Forelimb muscle (tissue), 1 donor: ENCODE measurements at places on chromosomes 11 and 22. TPM values are rescaled to one million over a fixed set of nuclear protein-coding genes. Genes with fewer than 3 reads are reported as not detected.

MOB2 gene
- polyA plus RNA-seq: 22.7 TPM

APOBEC3B gene
- polyA plus RNA-seq: 1.4 TPM

NPTXR gene
- polyA plus RNA-seq: 4.9 TPM

ATXN10 gene
- 170 TPM for polyA plus RNA-seq

OLFML1 gene
- polyA plus RNA-seq: 35.0 TPM

RBFOX2 gene
- 191 TPM for polyA plus RNA-seq

P2RY6 gene
- 1.7 TPM for polyA plus RNA-seq

TMEM25 gene
- 18.4 TPM for polyA plus RNA-seq

MMP10 gene
- polyA plus RNA-seq: not detected

TMPRSS5 gene
- polyA plus RNA-seq: 0.99 TPM

HPS5 gene
- 11.1 TPM for polyA plus RNA-seq

C22orf31 gene
- 1.8 TPM for polyA plus RNA-seq

LRRC75B gene
- 6.2 TPM for polyA plus RNA-seq

HNRNPUL2 gene
- polyA plus RNA-seq: 41.3 TPM

MRGPRF gene
- polyA plus RNA-seq: 18.3 TPM

ANO1 gene
- polyA plus RNA-seq: 6.3 TPM

PKNOX2 gene
- polyA plus RNA-seq: 27.6 TPM

OR8K3 gene
- polyA plus RNA-seq: not detected

SPON1 gene
- polyA plus RNA-seq: 18.9 TPM

IFITM5 gene
- polyA plus RNA-seq: not detected

OTOG gene
- polyA plus RNA-seq: 0.04 TPM

OR2D2 gene
- polyA plus RNA-seq: not detected

ANKK1 gene
- 0.16 TPM for polyA plus RNA-seq

SCGB1A1 gene
- polyA plus RNA-seq: not detected

ASPHD2 gene
- polyA plus RNA-seq: 1.0 TPM

CCDC73 gene
- polyA plus RNA-seq: 0.05 TPM

OSM gene
- polyA plus RNA-seq: 0.08 TPM

ASRGL1 gene
- 3.4 TPM for polyA plus RNA-seq

CARNS1 gene
- 73.3 TPM for polyA plus RNA-seq

SLC6A5 gene
- not detected for polyA plus RNA-seq

OR8A1 gene
- polyA plus RNA-seq: 0.25 TPM

MS4A7 gene
- 6.8 TPM for polyA plus RNA-seq
